Spleen (tissue), 13 donors: ENCODE measurements at places on chromosomes 1 and 21.
A peak's percentile ranks its signal among the peaks of the same experiment; 100 is the strongest.

DNA sequence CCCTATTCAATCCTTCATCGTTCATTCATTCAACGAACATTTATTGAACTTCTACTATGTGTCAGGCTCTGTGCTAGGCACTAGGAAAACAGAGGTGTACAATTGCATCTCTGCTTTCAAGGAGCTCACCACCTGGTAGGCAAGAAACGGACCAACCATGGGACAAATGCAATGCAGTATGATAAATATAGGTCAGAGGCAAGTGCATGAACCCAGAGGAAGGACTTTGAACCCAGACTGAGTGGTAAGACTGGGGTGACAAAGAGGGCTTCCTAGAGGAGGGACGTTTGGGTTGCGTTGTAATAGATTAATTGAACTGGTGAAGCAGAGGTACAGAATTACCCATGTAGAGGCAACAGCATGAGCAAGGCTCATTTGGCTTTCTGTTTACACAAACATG is 16.4 kb downstream of the CD2 start:
- no peak for DNase-seq

- no peak for DNase-seq
These were observed 47.9 kb downstream of the SLC66A1 start for GRCh38 chr1:19360016-19360415.

GRCh38 chr1:159005676-159006075 is 4.0 kb upstream of the IFI16 start:
- peak; percentile 81 for DNase-seq

- DNase-seq, result no peak
These were observed 18.9 kb downstream of the ITLN2 start for GRCh38 chr1:160935527-160936258.

DNA sequence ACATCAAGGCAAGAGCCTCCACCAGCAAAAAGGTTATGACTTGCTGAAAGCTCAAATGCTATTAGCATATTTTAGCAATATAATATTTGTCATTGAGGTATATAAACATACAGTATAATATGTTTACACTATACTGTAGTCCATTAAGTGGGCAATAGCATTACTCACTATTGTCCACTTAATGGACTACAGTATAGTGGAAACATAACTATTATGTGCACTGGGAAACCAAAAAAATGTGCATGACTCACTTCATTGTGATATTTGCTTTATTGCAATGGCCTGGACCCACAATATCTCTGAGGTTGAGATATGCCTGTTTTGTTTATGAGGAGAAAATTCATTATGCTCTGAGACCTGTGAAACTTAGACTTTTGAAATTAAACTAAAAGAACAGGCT is 300.0 kb downstream of the BARHL2 start:
- DNase-seq, result no peak

DNA sequence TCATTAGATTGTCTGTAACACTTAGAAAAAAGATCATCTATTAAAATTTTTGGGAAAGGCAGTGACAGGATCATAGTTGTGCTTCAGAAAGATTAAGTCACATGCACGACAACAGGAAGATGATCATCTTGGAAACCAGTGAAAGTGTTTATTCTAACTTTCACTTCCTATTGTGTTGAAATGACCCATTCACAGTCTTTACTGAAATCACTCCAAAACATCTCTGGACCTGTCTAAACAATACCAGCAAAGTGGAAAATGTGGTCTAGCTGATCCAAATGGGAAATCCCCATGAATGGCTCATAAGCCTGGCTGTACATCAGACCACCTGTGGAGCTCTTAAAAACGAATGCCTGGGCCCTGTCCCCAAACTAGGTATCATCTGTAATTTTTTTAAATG is 111.1 kb upstream of the ETV3 start:
- DNase-seq, result no peak

- peak; percentile 75 for DNase-seq
These were observed 28.0 kb upstream of the EVA1B start for GRCh38 chr1:36351227-36351977.

DNA sequence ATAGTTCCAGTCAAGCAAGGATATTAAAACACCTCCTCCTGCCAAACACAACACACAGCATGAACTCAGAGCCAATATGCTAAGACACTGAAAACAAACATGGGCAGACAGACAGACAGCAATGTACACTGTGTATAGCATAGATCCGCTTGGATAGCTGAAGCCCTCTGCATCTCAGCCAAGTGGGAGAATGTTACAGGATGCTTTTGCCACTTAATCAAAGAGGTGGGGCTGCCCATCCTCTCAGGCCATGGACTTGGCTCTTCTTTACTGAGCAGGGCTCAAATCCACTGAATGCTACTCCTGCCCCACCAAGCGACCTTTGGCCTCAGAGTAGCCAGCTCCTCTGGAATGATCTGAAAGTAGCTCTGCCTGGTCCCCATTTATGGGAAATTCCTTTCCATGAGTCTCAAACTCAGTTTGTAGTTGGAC is 64.7 kb upstream of the NGF start:
- no peak for DNase-seq

DNA sequence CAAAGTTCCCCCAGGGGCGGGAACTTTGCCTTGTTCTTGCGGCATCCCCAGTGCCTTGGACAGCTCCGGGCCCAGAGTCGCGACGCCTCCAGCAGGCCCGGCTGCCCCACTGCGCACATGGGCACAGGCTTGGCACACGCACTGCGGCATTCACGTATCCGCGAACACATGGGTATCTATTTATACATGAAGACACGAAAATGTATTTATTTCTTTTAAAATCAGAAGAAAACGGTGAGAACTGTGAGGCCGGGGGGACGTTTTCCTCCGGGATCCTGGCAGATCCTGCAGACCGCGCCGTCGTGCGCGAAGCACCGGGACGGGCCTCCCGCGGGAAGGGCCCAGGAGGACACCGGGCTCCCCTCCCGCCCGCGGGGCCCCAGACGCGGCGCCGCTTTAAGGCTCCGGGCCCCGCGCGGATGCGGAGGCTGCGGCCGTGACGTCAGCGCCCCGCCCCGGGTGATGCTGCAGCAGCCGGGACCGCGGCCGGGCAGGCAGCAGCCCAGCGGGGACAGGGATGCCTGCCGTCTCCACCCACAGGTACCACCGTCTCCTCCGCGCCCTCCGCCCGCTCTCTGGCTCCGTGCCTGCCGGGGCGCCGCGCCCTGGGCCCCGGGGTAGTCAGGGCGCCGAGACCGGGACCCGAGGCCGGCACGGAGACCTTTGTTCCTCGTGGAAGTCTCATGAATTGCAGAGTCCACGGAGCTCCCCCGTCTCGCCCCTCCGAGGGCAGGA is at the start of gene SLC45A1:
TSS of gene SLC45A1 (plus strand) at position 468 of the 735 bp plus-strand sequence. CDS start 6,216 bp downstream, outside the sequence.
- peak; percentile 94 for DNase-seq

DNA sequence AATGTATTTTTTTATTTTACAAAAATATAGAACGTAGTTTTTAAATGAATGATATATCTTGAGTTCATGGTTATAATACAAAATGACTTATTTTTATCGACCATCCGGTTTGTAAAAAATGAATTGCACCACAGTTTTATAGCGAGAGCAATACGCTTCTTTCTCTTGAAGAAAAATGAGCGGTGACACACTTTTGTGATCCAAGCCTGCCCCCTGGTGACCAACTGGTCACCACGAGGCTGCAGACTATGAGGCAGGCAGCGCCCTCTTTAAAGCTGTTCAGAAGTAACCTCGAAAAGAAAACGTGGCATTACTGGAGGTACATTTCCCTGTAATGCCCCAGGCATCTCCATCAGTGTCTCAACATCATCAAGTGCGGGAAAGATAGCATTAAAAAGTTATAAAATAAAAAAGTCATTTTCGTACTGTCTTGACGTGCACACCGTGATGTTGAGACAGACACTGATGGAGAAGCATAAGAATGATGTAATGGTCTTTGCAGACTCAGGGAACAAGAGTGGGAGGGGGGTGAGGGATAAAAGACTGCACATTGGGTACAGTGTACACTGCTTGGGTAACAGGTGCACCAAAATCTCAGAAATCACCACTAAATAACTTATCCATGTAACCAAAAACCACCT is 734.2 kb upstream of the ADAMTS5 start:
- peak; percentile 82 for DNase-seq

- DNase-seq, result no peak
These were observed 21.9 kb downstream of the IL23R start for GRCh38 chr1:67188137-67188536.

GRCh38 chr1:9139930-9140329 is 11.0 kb upstream of the GPR157 start:
- DNase-seq, result no peak

DNA sequence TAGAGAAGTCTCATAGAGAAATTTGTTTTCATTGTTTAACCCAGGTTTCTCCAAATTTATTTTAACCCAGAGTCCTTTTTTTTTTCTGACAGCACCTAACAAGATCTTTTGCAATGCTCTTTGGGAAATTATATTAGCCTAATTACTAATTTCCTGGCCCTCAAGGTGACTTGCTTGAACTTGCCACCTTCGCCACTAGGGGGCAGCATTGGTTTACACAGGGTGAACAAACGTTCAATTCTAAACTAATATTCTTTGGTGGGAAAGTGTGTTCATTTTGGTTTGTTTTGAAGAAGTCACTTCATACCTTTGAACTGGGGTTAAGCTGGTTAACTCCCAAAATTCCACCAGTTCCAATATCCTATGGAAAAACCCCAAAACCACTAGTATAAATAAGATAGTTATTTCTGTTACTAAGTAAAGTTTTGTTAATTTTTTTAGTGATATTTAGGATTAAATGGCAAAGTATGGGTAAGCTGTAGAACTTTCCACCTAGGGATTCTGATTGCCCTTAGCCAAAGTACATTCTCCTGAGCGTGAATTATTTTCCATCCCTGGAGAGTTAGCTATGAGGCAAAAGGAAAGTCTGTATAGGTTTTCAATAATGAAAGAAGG is 13.0 kb downstream of the CCDC190 start:
- peak; percentile 90 for DNase-seq

DNA sequence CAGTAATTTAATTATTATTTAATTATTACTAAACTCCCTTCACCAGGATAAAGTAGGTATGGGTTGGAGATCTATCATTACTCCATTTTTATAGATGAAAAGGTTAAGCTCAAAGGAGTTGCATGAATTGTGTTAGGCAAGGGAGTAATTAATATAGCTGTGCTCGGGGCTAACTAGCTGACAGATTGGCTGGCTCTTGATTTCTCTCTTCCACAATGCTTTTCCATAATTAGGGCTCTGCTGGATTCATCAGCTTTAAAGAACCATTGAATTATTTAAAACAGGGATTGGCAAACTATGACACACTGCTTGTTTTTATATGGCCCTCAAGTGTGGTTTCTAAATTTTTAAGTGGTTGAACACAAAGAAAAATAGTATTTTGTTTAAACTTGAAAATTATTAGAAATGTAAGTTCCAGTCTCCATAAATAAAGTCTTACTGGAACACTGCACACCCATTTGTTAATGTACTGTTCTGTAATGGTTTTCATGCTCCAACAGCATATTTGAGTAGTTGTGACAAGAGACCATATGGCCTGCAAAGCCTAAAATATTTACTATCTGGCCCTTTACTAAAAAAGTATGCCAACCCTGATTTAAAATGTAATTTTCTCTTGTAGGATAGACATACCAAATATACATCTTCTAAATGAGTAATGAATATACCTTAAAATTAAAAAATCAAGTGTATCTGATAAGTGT is 76.4 kb downstream of the GDAP2 start:
- no peak for DNase-seq

- DNase-seq, result no peak
These were observed 93.5 kb downstream of the NRDC start for GRCh38 chr1:51784997-51785421.

DNA sequence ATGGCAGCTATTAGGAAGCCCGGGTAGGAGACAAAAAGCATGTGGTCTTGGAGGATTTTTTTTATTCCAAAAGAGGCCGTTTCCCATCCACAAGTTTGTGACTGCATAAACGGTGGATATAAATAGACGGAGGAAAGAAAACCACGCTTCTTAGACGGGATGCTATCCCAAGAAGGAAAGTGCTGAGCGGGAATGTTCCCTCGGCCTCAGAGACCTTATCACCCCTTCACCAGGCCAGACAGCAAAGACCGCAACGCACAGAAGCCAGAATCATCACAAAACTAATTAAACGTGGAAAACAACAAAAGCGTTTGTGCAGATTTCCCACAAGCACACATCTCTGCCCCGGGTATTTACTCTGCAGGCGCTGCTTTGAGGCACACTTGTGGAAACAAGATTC is 43.2 kb downstream of the HLCS start:
- no peak for DNase-seq

GRCh38 chr1:53258216-53258615 is 19.9 kb upstream of the MAGOH start:
- no peak for DNase-seq
